ENCODE measurements at places on chromosomes 16 and 17. TPM values are rescaled to one million over a fixed set of nuclear protein-coding genes. Genes with fewer than 3 reads are reported as not detected.

The NPB gene
- total RNA-seq: 1.7 TPM

The EFNB3 gene
- 2.1 TPM for total RNA-seq

The HBQ1 gene
- total RNA-seq: 2.1 TPM

The ZC3H7A gene
- 32.1 TPM for total RNA-seq

The LLGL2 gene
- 4.1 TPM for total RNA-seq

The FOXJ1 gene
- not detected for total RNA-seq

The SBK1 gene
- 0.47 TPM for total RNA-seq

The CD19 gene
- 0.24 TPM for total RNA-seq

The FNDC8 gene
- total RNA-seq: not detected

The CCL8 gene
- 0.52 TPM for total RNA-seq

The ZNF232 gene
- 5.6 TPM for total RNA-seq

The CLEC19A gene
- not detected for total RNA-seq

The BIRC5 gene
- total RNA-seq: 3.7 TPM

The TBX6 gene
- total RNA-seq: 0.43 TPM

The RAB26 gene
- 0.31 TPM for total RNA-seq

The PRR15L gene
- total RNA-seq: 1.2 TPM

The C17orf78 gene
- total RNA-seq: not detected

The MINK1 gene
- total RNA-seq: 22.2 TPM

The TMEM235 gene
- not detected for total RNA-seq

The DPEP3 gene
- not detected for total RNA-seq

The HSD11B2 gene
- total RNA-seq: not detected

The KRT34 gene
- total RNA-seq: not detected

The CPD gene
- total RNA-seq: 44.1 TPM

The DHX40 gene
- 22.7 TPM for total RNA-seq

The TBC1D3B gene
- total RNA-seq: not detected

The KRTAP3-1 gene
- not detected for total RNA-seq

The TP53TG3 gene
- total RNA-seq: not detected

The RAB34 gene
- total RNA-seq: 139 TPM

The SSH2 gene
- total RNA-seq: 36.1 TPM

The RHBDL1 gene
- total RNA-seq: 1.3 TPM

The MYOCD gene
- 65.1 TPM for total RNA-seq

The COL1A1 gene
- total RNA-seq: 180 TPM

The METTL9 gene
- 62.6 TPM for total RNA-seq

The NAGS gene
- 4.5 TPM for total RNA-seq

The ZNF423 gene
- 8.5 TPM for total RNA-seq

The AGRP gene
- total RNA-seq: not detected
